Non-pigmented ciliary epithelial cell (primary cell): ENCODE measurements at places on chromosomes 1 and 21.

DNA sequence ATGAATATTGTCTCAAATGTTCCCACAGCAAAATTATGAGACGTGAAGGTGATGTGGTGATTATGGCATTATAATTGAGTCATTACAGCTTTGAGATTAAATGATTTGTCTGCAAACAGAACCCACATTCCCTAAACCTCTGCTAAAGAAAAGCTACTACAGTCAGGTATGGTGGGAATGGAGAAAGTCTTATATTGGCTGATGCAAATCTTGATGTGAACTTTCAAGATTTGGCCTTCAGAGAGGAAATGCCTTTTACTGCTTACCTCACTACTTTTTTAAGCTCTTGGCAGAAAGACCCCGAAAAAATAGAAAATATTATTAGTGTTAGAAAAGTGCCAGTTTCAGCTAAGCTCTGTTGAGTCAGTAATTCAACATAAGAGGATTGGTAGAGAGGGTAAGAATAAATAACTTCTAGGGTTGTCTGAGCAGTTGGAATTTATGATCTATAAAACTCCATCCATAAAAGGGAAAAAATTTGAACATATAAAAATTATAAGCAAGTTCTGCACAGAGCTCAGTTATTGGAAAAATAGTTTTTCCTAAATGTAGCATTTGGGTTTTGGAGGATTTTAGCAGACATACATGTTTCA, 47.8 kb upstream of the RGS5 start:
- DNase-seq: no peak

DNA sequence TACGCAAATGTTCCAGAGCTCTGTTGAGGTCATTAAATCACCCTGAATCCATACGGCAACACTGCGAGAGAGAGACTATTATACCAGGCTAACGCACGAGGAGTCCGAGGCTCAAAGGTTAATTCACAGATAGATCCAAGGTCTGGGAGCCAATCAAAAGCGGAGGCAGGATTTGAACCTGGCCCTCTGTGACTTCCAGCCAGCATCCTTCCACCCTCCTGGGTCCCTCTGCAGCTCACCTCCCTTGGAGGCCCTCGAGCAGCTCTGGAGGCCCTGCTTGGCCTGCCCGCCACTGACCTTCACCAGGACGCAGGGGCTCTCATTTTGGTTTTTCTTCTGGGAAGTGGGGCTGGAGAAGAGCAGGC, 42.1 kb downstream of the KIAA1614 start:
- no peak for DNase-seq

- no peak for DNase-seq
These were observed 17.8 kb downstream of the CCDC30 start for GRCh38 chr1:42480921-42481320.

DNA sequence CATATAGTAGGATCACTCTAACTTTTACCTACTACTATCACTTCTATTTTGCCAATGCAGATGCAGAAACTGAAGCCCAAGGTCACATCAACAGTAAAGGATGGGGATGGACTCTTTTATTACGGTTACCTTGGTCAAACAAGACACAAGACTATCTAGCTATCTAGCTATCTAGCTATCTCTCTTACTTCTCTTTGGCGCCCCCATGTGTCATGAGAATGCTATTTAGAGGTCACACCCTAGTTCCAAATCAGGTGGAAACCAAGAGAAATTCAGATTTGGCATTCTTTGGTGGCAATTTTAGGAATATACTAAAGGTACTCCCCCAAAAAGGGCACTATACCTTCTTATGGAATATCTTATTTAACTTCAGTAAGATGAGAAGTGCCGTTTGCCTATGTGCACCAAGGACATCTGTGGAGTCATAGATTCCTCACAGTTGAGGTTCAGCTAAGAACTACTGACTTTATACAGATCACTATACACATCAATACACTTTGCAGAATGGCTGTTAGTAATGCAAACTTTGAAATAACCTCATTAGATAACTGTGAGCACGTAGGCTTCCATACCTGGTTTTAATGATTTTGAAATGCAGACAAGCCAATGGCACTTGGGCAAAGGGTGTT, 6.7 kb downstream of the ZNF648 start:
- DNase-seq: no peak

DNA sequence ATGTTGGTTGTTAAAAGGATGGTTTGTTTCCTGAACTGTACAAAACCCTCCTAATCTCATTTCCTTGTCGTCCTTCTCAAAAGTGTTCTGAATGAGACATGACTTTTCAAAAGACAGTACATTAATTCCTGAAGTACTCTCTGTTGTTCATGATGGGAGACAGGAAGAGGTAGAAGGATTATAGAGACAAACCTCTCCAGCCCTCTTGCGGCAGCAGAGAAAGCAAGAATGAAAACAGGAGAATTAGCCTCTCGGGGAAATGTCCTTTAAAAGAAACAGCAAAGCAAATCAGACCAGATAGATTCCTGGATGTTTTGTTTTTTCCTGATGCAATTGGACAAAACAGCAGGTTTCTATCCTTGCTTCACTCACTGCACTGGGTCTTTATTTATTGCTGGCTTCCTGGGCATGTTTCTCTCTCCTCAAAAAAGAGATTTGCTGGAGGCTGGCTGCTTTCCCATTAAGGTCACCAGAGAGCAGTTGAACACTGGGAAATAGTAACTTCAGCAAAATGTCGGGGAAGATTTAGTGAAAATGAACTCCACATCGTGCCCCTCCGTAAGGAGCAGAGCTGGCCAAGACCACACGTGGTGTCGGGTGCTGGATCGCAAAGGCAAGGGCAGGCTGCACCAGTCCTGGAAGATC, 145.8 kb upstream of the SYT6 start:
- no peak for DNase-seq

DNA sequence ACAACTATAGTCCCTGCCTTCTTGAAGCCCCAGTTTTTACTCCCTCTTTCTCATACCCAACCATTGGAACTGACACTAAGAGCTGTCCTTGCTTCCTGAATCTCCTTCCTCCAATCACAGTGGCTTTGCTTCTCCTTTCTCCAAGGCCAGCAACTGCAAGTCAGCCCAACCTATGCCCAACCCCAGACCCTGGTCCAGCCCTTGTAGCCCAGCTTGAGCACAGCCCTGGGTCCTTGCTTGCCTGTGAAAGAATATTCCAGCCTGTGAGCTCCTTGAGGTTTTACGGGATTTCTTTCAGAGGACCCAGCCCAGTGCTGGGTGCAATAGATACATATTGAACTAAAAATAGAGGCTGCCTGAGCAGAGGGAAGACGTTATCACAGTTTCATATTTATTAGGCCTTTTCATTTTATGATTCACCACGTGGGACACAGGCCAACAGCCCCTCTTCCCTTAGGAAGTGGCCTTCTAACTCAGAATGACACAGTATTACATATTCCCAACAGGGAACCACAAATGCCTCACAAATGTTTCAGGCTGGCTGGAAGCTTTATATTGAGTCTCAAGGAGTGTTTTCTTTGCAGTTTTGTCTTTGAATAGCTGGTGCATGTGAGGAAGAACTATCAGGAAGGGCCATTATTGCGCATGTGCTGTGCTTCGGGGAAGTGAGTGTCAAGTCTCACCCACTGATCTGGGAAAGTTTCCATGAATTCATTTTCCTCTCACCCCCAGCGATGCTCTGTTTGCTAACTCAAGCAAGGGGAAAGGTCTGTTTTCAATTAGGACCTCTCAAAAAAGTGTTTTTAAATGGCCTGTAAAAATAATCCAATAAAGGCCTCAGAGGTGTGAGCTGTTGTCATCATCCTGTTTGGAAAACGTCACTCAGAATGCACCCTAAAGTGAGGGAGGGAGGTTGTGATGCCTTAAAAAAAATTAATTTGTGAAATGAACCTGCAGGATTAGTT, 92.3 kb upstream of the NFIA start:
- peak; percentile 82 for DNase-seq
